ENCODE measurements at places on chromosomes 5 and 9.

- peak; percentile 41 for DNase-seq
- peak overlapping the region; percentile 70 for H3K4me3 ChIP-seq
- H3K27me3 ChIP-seq = peaks cover 3% of the 10 kb centered on the region
- peak overlapping the region; percentile 92 for H3K27ac ChIP-seq
- H3K4me1 ChIP-seq = peaks cover 25% of the 10 kb centered on the region
Observed at GRCh38 chr9:36603006-36603405, 30.3 kb downstream of the MELK start.

- H3K4me3 ChIP-seq = no peak overlapping the region
- H3K36me3 ChIP-seq = no peaks in the 10 kb centered on the region
Observed at GRCh38 chr5:123671711-123672456, 159.9 kb downstream of the CSNK1G3 start.

DNA sequence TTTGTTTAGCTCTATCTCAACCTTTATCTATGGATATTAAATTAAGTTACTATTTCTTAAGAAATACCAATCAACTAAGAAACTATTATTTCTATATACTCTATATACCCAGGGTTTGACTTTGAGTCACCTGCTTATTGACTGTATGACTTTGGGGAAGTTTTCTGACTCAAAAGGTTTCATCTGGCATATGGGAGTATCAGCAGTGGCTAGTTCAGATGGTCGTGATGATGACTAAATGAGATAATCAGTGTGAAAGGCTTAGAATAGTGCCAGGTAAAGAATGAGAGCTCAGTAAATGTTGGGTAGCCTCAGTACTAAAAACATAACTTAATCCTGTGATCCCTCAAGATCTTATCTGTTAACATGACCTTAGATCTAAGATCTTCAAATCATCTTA is 179.7 kb upstream of the ISL1 start:
- no peaks in the 10 kb centered on the region for H3K4me1 ChIP-seq
- H3K4me3 ChIP-seq = no peak overlapping the region
- no peak for DNase-seq

DNA sequence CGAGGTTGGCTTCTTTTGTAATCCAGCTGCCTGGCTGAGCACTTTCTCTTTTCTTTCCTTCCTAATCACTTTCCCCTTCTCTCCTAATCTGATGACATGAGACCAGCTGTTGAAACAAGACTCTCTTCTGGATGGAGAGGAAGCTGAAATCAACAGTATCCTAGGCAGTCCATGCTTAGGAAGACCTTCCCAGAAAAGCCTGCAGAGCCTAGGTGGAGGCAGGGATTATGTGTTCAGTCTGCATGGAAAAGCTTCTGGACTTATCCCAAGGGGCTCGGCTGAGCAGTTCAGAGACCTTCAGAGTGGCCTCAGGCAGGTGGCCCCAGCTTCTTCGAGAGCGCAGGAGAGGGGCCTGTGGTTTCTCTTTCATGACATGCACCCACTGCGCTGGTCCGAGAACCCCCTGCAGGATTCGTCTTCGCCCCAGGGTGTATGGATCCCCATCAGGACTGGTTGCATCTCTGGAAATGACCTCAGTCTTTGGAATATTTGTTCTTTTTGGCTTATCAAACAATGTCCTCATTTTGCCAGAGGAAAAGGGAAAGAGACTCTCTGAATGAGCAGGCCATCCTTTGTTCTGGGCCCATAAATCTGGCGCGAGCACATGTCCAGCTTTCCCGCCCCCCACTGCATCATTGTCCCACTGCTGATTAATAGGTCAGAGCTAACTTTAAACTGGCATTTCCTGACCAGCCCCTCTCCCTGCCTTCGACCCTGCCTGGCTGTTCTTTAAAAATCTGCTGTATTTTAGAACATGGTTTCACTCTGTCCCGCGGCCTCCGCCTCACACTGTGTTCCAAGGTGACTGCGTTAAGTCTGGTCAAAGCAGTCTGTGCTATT is 177.9 kb upstream of the KLF4 start:
- DNase-seq = no peak
- H3K27me3 ChIP-seq = peaks cover 16% of the 10 kb centered on the region
- peak overlapping the region; percentile 45 for H3K4me3 ChIP-seq
- H3K27ac ChIP-seq = no peak overlapping the region
- no peaks in the 10 kb centered on the region for H3K36me3 ChIP-seq
- H3K4me1 ChIP-seq = peaks cover 7% of the 10 kb centered on the region

DNA sequence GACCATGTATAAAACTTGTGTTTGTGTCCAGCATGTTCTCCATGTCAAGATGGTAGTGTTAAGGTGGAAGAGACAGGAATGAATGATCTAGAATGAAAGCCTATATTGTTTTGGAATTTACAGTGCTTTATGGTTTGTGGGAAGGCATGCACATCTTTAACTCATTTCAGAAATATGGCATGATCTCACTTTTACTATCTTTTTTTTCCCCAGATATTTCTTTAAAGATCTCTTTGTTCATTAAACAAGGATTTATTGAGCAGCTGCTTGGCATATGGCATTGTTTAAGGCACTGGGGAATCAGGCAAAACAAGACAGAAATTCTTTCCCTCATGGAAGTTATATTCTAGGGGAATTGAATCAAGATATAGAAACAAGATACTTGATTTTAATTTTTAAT is 51.7 kb downstream of the SLC12A2 start:
- no peak overlapping the region for H3K4me3 ChIP-seq
- H3K27me3 ChIP-seq = no peaks in the 10 kb centered on the region
- no peaks in the 10 kb centered on the region for H3K4me1 ChIP-seq

DNA sequence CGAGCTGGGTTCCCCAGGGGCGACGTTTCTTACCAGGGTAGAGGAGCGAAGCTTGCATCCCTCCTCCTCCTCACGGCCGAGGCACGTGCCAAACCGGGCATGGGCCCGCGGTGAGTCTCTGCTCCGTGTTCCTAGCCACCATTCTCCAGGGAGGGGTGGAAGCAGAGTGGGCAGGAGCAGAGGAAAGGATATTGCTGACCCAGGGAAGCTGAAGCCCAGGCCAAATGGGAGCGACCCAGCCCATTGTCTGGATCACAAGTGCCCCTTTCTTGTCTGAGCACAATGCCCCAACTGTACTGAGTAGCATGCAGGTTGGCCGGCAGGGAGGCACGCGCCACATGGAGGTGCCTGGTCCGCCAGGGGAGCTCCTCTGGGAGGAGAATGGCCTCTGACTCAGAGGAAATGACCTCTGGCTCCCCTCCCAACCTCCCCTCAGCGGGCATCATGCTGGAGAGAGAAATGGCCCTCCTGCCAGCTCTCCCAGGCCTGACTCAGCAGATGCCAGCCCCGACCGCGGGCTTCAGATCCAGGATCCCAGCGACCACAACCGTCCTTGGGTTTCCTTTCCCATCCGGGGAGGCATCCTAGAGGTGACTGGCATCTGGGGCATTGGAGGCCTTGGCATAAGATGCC is 1.1 kb downstream of the PRR7 start:
- H3K36me3 ChIP-seq = no peaks in the 10 kb centered on the region
- peak overlapping the region; percentile 77 for H3K4me3 ChIP-seq
- H3K27me3 ChIP-seq = peaks cover 6% of the 10 kb centered on the region

- H3K27me3 ChIP-seq = 0 out of 2 replicates have a peak, but pooled peaks cover 1% of the 10 kb centered on the region
- peaks cover 12% of the 10 kb centered on the region for H3K36me3 ChIP-seq
- 0 out of 2 replicates have a peak overlapping the region, but pooled peaks have one; percentile 3 for H3K27ac ChIP-seq
- H3K4me3 ChIP-seq = no peak overlapping the region
Observed at GRCh38 chr5:108814551-108814950, 66.9 kb downstream of the FER start.

GRCh38 chr5:33074548-33074947 is 363.4 kb downstream of the NPR3 start:
- H3K27me3 ChIP-seq = no peaks in the 10 kb centered on the region
- peak overlapping the region; percentile 79 for H3K27ac ChIP-seq
- DNase-seq = peak; percentile 60
